ENCODE measurements at places on chromosomes 6 and 20. TPM values are rescaled to one million over a fixed set of nuclear protein-coding genes. Genes with fewer than 3 reads are reported as not detected.

The ZSCAN23 gene
- total RNA-seq, result 5.4 TPM

The NCOA5 gene
- total RNA-seq, result 44.1 TPM

- no peak for DNase-seq
Measured at GRCh38 chr6:154865291-154865690, 129.8 kb upstream of the TIAM2 start.

- no peak for DNase-seq
Measured at GRCh38 chr6:129659590-129660345, 50.2 kb downstream of the ARHGAP18 start.

DNA sequence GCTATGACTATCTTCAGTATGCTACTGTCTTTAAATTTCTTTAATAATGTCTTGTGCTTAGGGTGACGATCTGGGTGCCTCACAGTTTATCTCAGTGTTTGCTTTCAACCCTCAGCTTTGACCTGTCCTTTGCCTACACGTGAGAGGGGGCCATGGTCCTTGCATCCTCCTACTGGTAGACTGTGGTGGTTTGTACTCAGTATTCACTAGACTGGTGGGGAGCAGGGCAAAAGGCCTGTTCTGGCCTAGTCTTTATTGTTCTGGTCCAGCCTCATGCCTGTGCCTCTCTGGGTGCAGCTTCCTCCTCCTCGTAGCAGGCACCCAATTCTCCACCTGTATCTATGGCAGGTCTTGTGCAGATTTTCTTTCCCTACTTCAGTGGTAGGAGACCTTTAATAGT, 354.9 kb downstream of the CD109 start:
- DNase-seq, result no peak

GRCh38 chr6:106939208-106939607, 35.3 kb downstream of the CD24 start:
- DNase-seq, result no peak

DNA sequence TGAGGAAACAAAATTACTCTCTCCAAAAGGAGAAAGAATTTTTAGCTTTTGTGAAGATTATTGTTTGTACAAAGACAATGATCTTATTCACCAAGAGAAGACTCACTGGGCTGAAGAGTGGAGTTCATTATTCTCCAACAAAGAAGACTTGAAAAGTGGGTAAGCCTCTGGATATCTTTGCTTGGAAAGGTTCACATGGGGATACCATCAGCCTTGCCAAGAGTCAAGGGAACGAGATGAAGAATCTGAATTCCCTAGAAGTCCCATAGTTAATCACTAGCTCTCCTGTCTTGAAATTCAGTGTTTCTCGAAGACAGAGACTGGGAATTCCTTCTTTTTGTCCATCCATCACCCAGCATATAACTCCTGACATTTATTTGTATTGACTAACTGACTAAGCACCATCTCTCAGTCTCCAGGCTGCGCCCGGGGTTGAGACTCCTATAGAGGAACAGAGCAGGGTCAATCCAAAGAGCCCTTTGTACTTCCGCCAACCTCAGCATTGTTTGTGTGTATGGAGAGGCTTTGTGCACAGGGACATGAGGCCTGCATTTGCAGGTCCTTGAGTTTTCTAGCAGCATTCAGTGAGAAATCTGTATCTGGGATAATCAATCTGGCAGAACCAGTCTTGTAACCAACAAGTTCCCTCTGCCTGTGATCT, 461.9 kb downstream of the KIF16B start:
- no peak for DNase-seq

Measured in A673 (cell line).